Progenitor cell of endocrine pancreas (in vitro differentiated cells): ENCODE measurements at places on chromosomes 6 and 20.

GRCh38 chr6:37691904-37692806 is 5.5 kb downstream of the MDGA1 start:
- DNase-seq = peak; percentile 88

DNA sequence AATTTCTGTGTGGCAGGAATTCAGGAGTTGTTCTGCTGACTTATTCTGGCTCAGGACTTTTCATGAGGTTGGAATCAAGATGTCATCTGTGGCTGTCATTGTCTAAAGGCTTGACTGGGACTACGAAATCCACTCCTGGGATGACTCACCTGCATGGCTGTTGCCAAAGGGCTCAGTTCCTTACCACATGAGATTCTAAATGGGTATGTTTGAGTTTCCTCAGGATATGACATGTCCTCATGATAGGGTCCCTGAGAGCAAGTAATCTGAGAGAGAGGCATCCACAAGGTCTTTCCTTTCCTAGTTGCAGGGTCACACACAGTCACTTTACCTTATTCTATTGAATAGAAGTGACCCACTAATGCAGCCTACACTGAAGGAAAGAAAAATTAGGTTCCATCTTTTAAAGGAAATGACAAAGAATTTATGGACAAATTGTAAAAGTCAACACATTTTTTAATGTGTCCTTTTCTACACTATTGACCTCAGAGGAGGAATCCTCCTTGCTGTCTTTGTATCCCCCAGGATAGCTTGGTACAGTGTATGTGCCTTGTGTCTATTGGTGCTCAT is 1025.0 kb upstream of the GJE1 start:
- no peak for DNase-seq

GRCh38 chr6:15439410-15440025 is 193.6 kb downstream of the JARID2 start:
- DNase-seq = no peak

GRCh38 chr6:158524311-158524710 is 35.6 kb upstream of the TMEM181 start:
- no peak for DNase-seq

DNA sequence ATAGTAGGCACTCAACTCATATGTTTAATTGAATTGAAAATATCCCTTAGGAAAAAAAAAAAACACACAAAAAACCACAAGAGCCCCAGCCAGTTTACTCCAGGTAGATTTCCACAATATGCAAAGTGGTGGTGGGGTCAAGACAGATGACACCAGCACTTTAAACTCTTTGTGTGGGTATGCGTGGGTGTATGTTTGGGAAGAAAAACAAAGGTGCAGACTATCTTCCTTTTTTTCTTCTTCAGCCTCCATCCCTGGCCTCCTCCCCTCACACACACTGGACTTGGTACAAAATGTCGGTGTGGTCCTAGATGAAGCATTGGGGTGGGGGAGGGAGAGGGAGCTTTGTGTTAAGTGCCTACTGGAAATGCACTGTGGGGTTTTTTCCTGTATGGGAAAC is 42.2 kb upstream of the CDKAL1 start:
- no peak for DNase-seq

DNA sequence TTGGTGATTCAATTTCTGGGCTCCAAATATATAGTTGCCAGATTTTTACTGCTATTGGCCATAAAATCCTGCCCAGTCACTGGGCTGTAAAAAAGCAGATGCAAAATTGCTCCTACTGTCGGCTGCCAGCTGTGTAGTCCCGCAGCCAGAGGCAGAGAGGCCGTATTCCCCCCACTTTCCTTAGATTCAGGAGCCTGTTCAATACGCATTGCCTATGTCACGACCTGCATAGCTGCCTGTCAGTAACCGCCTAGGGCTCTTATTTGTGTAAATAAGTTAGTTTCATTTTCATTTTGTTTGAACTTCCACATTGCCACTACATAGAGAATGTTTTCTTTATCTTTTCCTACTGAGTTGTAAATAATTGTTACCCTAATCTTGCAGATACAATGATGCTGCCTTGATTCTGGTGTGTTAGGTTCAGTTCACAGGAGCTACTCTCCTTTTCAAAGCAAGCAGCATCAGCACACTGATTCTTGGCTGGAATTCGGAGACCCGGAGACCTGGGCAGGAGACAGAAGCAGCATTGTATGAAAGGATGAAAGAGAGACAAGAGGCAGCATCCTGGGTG is 46.0 kb upstream of the UST start:
- DNase-seq = no peak

DNA sequence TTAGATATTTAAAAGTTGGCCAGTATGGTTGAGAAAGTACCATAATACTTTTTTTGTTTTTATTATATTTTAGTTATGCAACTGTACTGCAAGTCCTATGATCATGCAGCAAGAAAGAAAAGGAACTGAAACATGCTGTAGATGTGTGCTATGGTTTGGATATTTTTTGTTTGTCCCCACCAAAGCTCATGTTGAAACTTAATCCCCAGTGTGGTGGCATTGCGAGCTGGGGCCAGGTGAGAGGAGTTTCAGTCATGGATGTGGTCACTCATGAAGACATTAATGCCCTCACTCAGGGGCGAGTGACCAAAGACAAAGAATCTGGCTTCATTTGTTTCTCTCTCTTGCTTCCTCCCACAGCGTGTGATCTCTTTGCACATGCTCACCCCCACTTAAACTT is 393.9 kb downstream of the PAX1 start:
- DNase-seq = no peak

DNA sequence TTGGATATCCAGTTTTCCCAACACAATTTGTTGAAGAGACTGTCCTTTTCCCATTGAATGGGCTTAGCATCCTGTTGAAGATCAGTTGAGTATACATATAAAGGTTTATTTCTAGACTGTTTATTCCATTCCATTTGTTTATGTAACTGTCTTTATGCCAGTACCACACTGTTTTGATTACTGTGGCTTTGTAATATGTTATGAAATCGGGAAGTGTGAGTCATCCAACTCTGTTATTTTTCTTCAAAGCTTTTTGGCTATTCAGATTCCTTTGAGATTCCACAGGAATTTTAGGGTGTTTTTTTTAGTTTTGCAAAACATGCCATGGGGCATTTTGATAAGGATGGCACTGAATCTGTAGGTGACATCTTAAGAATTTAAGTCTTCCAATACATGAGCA is 188.3 kb downstream of the BMP7 start:
- no peak for DNase-seq

DNA sequence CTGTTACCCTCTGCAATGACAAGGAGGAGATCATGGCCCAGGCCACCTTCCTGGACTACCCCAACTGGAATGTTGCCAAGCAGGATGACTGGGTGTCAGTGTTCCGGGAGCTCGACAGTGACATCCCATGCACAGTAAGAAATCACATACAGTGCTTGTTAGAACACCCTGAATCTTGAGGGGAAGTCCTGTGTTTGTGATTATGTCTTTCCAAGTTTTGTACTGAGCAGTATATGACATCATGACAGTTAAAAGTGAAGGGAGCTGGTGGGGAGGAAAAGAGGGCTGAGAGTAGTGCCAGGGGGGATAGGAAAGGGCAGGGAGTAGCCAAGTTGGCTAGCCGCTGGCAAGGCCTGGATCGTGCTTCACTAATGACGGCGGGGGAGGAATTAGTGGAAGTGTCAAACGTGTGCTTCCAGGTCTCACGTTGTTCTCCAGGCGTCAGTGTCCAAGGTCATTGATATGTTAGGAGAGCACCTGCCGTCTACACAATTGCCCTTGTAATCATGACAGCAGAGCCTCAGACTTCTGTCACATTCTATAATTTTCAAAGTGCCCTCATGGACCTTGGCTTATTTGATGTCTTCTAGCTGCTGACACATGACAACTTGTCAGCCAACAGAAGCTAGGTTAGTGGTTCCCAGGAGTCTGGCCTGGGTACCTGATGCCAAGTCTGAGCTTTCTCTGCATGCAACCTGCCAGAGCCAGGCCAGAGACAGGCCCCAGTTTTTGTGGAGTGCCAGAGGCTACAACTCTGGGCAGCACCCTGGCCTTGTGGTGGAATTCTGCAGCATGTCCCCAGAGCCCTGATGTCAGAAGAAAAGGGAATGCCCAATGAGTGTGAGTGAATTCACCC is 18.8 kb downstream of the CFAP61 start:
- DNase-seq = no peak

DNA sequence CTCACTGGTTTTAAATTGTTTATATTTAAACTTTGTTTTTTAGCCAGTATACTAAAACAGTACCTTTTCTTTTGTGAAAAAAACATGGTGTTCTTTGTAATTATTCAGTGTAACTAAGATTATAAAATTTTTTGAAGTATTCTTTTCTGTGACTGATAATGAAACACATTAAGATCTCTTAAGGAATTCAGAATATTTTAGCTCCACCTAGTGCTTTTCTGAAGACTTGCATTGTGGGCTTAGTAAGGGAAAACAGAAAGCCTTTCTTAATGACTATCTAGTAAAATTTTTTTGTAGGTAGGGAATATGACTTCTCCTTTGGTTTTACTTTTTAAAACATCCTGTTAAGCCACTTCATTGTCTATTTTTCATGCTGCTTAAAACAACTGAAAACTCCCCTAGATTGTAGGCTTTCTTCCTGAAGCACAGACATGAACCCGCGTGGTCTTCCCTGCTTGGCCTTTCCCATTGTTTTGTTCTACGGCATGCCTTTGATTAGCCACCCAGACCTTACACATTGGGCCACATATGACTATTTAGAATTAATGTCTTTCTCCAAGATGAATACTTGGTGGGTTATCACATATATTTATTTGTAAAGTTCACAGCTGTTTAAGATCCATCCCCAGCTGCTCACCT is 72.1 kb downstream of the AFDN start:
- no peak for DNase-seq

- no peak for DNase-seq
Measured at GRCh38 chr20:36162272-36162966, 7.9 kb downstream of the EPB41L1 start.

GRCh38 chr6:27019651-27020552 is 227.6 kb upstream of the PRSS16 start:
- DNase-seq = peak; percentile 73

GRCh38 chr6:24272553-24272952 is 85.3 kb downstream of the DCDC2 start:
- DNase-seq = no peak

- no peak for DNase-seq
Measured at GRCh38 chr20:17766226-17766625, 66.5 kb downstream of the BANF2 start.

DNA sequence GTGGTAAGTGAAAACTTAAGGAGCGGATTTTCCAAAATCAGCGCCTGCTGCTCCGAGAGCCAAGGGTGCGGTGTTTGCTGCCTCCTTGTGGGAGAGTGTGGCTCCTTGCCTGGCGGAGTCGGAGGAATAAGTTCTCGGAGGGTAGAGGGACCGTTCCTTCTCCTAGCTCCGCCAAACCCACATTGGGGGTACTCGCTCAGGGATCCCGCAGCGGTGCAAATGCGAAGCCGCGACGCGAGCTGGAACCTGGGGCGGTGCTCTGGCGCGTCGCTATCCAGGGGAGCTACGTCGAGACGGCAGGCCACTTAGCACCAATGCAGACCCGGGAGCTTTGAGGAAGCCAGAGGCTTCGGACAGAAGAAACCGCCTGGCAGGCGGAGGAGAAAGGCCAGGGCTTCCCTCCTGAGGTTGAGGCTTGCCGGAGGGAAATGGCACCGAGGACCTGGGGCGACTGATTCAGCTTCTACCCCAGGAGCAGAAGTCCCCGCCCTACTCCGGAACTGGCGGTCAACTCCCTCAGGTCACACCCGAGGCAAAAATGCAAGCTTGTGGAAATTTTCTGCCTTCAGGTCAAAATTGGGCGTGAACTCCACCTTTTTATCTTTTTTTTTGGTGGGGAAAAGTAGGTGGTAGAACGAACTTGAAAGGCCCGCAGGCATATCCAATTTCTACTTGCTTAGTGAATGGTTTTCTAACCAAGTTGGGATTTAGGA is 5.7 kb upstream of the DDX43 start:
- peak; percentile 37 for DNase-seq

DNA sequence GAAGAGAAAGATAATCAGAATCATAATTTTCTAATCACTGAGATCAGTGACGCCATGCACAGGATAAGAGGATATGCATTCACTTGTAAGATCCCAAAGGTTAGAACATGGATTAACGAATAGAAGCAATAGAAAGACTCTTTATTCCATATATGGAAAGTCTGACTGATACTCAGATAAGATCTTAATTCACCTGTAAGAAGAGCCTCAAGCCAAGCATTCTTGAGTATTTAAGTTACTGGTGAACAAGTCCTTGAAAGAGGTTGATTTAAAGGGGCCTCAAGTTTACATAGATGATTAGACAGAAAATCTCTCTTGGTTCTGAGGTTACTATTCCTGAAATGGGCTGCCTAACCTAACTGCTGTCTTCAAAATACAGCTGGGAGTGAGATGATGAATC is 53.8 kb upstream of the MTRF1L start:
- DNase-seq = no peak

DNA sequence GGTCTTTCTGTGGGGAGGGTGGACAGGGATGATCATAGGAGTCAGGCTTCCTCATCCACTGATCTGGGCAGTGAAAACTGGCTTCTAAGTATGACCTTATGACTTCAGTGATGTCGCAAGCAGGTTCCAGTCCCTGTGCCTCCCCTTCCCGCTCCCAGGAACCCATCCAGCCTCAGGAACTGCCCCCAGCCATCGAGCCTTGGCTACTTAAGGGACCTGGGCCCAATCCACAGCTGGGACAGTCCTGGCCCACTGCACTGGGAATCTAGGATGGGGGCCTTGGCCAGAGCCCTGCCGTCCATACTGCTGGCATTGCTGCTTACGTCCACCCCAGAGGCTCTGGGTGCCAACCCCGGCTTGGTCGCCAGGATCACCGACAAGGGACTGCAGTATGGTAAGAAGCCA is at the start of gene LBP:
Gene LBP, plus strand, starts transcription at position 236 of the 405 bp plus-strand sequence. Its CDS starts 35 bp downstream, at position 271.
- no peak for DNase-seq

GRCh38 chr6:36597775-36598174 is 3.6 kb downstream of the SRSF3 start:
- no peak for DNase-seq
